ENCODE measurements at places on chromosomes 7 and 10. TPM values are rescaled to one million over a fixed set of nuclear protein-coding genes. Genes with fewer than 3 reads are reported as not detected.

CYP26C1 gene
- polyA plus RNA-seq: not detected

KLHL7 gene
- polyA plus RNA-seq: 33.9 TPM

TET1 gene
- polyA plus RNA-seq: 0.84 TPM

PRPS1L1 gene
- not detected for polyA plus RNA-seq

GIMAP1 gene
- not detected for polyA plus RNA-seq

KIAA1549 gene
- 2.1 TPM for polyA plus RNA-seq

OR2A7 gene
- polyA plus RNA-seq: 0.22 TPM

ZC3HAV1L gene
- 9.8 TPM for polyA plus RNA-seq

RBM17 gene
- 84.2 TPM for polyA plus RNA-seq

TMEM229A gene
- polyA plus RNA-seq: not detected

XPNPEP1 gene
- 48.2 TPM for polyA plus RNA-seq

SCIN gene
- 0.68 TPM for polyA plus RNA-seq

MSRB2 gene
- polyA plus RNA-seq: 69.5 TPM

HTR5A gene
- not detected for polyA plus RNA-seq

ASB10 gene
- not detected for polyA plus RNA-seq

Measured in GM23248 (cell line).